ENCODE measurements at places on chromosomes 4 and X.

DNA sequence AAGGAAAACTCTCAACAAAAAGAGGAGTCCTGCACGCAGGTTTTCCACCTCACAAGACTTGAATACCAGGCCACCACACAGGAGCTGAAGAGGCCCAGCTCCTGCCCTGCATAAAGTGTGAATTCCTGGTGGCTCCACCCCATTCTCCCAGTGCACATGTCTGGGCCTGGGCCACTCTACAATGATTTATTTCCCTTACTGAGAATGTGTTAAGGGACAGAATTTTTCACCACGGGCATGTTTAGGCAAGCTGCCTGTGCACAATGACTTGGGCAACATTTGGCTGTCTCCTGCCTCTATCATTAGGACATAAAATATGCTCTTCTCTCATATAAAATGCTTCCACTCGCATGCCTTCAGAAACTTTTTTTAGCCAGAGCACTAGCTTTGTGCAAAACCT is 197.1 kb downstream of the SLC7A11 start:
- no peak for DNase-seq

GRCh38 chr4:82215039-82215438 is 158.8 kb downstream of the HNRNPD start:
- DNase-seq, result no peak

GRCh38 chrX:9844936-9845577 is 58.8 kb downstream of the SHROOM2 start:
- no peak for DNase-seq

GRCh38 chr4:147717878-147718277 is 14.0 kb upstream of the ARHGAP10 start:
- DNase-seq, result no peak

- peak; percentile 87 for DNase-seq
These were observed 1384.8 kb downstream of the FAM133A start for GRCh38 chrX:95058815-95059214.

- no peak for DNase-seq
These were observed 32.7 kb downstream of the RUFY3 start for GRCh38 chr4:70754470-70754869.

- no peak for DNase-seq
These were observed 573.6 kb downstream of the INPP4B start for GRCh38 chr4:142272452-142272851.

DNA sequence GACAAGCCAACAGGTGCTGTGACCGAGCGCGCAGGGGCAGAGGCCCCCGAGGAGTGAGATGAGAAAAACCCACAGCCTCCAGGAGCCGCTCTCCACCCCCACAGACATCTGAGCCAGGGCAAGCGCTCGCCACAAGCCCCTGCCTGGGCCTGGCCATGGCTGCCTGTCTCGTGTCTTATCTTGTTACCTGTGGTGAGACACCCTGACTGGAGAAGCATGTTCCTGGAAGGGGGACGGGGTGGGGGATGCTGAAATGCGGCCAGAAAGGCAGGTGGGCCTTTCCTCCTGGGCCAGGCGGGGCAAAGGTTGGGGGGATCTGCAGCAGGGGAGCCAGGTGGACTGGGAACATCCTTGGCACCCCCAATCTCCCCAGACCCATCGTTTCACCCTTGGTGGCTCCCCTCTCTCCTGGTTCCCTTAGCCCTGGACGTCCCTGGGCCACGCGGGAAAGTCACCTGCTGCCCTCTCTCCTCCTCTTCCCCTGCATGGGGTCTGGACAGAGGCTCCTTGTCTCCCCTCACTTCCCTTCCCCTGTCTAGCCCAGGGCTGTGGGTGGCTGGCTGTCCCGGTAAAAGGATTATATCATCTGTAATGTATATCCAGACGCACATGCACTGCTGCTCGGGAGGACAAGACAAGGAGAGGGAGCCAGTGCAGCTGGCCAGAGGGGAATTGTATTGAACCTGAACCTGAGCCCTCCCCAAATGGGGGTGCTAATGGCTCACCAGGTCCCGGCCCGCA is 8.4 kb upstream of the DUSP9 start:
- no peak for DNase-seq

- DNase-seq, result no peak
These were observed 120.9 kb downstream of the MBNL3 start for GRCh38 chrX:132367984-132368383.

DNA sequence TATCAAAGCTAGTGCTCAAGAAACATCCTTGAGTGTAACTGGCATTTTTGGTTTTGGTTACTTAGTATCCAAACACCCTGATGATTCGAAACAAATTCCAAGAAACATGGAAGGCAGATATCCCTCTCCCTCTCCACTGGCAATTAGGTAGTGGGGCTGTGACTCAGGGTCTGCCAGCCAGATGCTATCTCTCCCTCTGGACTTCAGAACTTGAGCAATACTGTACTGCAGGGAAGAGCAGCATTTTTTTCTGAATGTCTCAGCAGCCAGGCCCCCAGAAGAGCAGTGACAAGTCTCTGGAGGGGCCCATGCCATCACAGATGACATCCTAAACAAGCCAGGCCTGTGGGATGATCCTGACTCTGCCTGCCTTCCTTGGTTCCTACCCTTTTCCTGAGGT is 37.3 kb upstream of the BCORL1 start:
- DNase-seq, result no peak

DNA sequence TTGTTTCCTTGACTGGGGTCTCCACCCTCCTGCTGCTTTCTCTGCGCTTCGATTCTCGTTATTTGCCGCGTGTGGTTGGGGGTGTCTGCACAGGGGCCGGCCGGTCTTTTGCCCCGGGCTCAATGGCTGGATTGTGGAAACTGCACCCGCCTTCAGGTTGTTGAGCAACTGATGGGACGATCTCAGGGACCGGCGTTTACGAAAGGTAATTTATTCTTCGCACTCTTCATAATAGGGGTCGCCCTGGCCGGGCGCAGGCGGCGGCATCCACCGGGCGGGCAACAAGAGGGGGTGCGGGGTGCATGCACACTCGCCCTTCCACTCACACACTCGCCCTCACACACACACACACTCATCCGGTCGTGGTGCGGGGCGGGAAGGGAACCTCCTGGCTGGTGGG is 1.4 kb downstream of the ADGRL3 start:
- DNase-seq, result peak; percentile 30

- no peak for DNase-seq
These were observed 782 bp downstream of the PITX2 start for GRCh38 chr4:110621839-110622751.

GRCh38 chrX:11449613-11450012 is 156.4 kb downstream of the AMELX start:
- no peak for DNase-seq

GRCh38 chr4:146488495-146489174 is 33.1 kb downstream of the SLC10A7 start:
- peak; percentile 78 for DNase-seq

DNA sequence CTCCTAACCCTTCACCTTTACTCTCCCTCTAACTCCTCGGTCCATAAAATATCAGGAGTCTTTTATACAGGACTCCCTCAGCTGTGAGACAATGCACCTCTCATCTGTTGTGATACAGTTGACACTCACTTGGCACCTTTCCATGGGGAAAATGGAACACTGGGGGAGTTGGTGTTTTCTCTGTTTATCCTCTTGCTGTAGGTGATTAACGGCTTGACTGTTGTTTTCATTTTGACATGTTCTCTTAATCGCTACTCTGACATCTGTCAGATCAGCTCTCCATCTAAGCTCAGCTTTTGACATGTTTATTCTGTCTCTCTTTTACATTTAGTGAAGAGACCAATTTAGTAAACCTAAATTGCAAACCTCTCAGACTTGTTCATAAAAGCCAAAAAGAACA is 604.8 kb downstream of the TRAM1L1 start:
- DNase-seq, result no peak

DNA sequence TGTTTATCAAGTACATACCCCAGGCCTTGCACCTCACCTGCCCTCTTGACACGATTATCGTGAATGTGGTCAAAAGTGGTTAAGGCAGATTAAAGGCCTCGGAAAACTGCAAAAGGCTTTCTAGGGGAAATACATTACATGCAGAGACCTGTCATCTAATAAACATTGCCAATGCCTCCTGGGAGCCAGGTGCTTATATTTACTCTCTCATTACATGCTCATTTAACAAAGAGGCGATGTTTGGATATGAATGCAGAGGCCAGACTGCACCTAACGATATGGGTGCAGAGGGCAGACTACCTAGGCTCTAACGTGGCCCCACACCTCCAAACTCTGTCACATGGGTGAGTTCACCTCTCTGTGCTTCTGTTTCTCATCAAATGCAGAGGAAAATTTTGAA is 14.5 kb downstream of the CRMP1 start:
- DNase-seq, result no peak

GRCh38 chr4:8575457-8575856 is 4.7 kb upstream of the GPR78 start:
- no peak for DNase-seq

DNA sequence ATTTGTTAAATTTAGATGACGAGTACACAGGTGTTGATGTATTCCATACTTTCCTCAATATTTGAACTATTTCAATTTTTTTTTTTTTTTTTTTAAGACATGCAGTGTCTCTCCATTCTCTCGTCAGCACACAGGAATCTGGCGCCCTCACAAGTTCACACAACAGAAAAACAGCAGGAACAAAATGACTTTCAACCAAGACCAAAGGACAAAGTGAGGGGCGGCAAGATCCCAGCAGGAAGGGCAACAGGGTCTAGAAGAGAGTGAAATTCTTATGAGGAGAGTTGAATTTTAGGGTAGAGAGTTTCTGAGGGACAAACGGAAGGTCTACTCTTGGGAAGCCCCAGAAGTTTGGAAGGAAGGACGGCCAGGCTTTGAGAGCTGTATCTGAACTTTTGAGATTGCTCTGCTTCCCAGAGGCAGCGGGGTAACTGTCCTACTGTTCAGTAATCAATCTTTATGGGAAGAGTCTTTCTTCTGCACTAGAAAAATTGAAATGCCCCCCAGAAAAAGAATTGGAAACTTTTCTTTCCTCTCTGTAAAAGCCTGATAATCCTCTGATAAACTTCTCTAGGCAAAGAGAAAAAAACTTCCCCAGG is 760.2 kb downstream of the RAB28 start:
- peak; percentile 43 for DNase-seq

GRCh38 chr4:170089668-170090351 is at the start of gene AADAT:
Gene AADAT (minus strand): TSS chr4:170089956. CDS start chr4:170089690, 266 bp downstream.
- peak; percentile 81 for DNase-seq

GRCh38 chr4:7501873-7502272 is 67.1 kb upstream of the PSAPL1 start:
- DNase-seq, result no peak

GRCh38 chr4:102817021-102817605 is 10.2 kb downstream of the UBE2D3 start:
- no peak for DNase-seq

GRCh38 chr4:13483136-13483767 is 888 bp downstream of the RAB28 start:
- DNase-seq, result peak; percentile 29

DNA sequence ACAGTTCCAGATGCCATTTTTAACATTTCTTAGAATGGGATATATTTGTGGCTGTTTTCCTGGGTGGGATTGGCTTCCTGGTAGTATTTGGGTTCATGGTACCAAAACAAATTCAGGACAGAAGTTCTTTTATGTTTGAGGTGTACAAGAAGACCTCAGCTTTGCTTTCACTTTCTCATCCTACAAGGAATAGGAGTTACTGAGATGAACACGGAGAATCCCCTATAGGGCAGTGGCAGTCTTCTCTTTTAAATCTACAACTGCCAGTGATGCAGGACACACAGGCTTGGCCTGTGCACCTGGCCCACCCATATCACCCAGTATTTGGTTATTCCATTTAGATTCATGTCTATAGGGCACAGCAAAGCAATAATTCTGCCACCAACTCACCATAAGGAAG is 35.2 kb downstream of the SLC10A7 start:
- DNase-seq, result no peak

GRCh38 chr4:113762186-113763028 is 869 bp upstream of the CAMK2D start:
- peak; percentile 100 for DNase-seq

GRCh38 chr4:71847300-71847699 is 63.4 kb upstream of the GC start:
- no peak for DNase-seq

DNA sequence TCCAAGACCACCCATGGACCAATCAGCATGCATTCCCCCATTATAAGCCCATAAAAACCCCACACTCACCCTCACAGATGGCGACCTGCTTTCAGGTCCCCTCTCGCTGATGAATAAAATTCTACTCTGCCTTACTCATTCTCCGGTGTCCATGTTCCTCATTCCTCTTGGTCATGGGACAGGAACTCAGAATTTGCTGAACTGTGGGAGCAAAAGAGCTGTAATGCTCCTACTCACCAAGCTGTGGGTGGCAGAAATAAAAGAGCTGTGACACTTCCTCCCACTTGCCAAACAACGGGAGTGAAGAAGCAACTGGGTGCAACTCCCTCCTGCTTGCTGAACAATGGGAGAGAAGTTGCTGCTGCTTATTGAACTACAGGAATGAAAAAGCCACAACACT is 168.5 kb upstream of the PCDH18 start:
- no peak for DNase-seq

- no peak for DNase-seq
These were observed 86.3 kb downstream of the PDLIM5 start for GRCh38 chr4:94537921-94538628.

- no peak for DNase-seq
These were observed 112.2 kb downstream of the NAA11 start for GRCh38 chr4:79213702-79214101.

DNA sequence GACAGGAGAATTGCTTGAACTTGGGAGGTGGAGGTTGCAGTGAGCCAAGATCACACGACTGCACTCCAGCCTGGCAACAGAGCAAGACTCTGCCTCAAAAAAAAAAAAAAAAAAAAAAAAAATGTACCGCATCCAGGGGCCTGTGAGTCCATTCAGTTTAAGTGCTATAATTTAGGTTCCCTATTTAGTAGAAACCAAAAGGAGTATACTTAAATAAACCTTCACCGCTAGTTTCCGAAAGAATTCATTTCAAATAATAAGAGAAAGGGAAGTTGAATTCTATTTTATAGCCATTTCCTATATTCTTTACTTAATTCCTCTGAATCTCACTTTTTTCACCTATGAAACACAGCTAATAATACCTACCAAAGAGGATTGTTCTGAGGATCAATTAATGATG is 20.8 kb upstream of the LRBA start:
- DNase-seq, result no peak

DNA sequence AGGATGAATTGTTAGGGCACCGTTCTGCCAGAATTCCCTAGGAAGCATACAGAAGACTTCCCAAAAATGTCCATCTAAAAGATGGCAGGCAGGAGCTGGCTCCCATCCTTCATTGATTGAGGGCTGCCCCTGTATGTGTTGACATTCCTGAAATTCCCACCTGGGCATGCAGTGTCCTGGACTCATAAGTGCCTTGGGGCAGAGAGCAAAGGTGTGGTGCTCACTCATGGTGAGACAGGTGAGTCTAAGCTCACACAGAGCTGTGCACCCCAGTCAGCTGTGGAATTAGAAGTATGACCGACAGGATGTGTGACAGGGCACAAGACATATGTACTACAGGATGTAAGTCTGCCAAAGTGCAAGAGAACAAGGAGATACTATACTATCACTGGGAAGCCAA is 271.9 kb downstream of the MID1IP1 start:
- DNase-seq, result no peak

DNA sequence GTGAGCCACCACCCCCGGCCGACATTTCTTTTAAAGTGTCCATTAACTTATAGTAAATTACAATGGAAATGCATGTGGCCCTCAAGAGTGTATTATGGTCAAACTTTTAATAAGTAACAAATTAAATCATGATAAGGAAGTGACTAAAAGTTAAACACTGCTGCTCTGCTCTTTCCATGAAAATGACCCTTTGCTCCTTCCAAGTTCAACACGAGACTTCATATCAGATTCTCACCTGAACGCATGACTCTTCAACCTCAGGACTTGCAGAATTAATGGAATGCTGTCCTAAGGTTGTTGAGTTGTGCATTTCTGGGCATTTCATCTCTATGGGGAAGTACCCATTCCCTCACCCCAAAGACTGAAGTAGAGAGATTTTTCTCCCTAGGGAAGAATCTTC is 27.1 kb downstream of the AWAT2 start:
- DNase-seq, result no peak

Data from cardiac fibroblast (primary cell).